ENCODE measurements at places on chromosomes 7 and 10. TPM values are rescaled to one million over a fixed set of nuclear protein-coding genes. Genes with fewer than 3 reads are reported as not detected.

DNA sequence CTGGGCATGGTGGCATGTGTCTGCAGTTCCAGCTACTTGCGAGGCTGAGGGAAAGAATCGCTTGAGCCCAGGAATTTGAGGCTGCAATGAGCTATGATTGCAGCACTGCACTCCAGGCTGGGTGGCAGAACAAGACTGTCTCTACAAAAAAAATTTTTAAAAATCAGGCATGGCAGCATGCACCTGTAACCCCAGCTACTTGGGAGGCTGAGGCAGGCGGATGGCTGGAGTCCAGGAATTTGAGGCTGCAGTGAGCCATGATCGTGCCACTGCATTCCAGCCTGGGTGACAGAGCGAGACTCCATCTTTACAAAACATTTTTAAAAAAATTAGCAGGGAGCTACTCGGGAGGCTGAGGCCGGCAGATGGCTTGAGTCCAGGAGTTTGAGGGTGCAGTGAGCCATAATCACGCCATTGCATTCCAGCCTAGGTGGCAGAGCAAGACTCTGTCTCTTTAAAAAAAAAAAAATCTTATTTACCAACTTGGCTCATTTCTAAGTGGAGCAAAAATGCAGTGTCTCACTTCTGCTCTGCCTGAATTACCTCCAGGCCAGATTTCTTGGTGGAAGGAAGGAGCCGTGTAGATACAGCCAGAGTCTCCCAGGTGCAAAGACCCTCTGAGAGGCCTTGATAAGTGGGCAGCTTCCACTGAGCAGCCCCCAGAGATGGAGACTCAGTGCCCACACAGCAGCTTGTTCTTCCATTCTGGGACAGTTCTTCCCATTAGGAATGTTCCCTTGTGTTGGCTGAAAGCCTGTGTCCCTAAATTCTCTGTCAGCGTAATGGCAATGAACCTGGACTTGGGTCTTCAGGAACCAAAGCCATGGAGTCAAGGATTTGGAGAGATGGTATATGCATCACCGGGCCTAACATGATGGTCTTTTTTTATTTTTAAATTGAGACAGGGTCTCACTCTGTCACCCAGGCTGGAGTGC is 30.0 kb downstream of the GTF2IRD1 start:
- DNase-seq: no peak

GRCh38 chr10:31071232-31072005 is 39.8 kb upstream of the ZNF438 start:
- no peak for DNase-seq

GRCh38 chr7:15099074-15099473 is 196.5 kb upstream of the DGKB start:
- DNase-seq: no peak

GRCh38 chr7:3544202-3544601 is 243.2 kb downstream of the SDK1 start:
- no peak for DNase-seq

PSD gene
- total RNA-seq: 1.6 TPM

DLX6 gene
- total RNA-seq: not detected

Measured in omental fat pad (tissue), 4 donors.